ENCODE measurements at places on chromosomes 16 and 17.
A peak's percentile ranks its signal among the peaks of the same experiment; 100 is the strongest.

- DNase-seq, result peak; percentile 25
Observed at GRCh38 chr16:78956859-78957258, 643.7 kb downstream of the MAF start.

GRCh38 chr16:5885521-5885920 is 787.9 kb upstream of the EEF2KMT start:
- DNase-seq, result no peak

DNA sequence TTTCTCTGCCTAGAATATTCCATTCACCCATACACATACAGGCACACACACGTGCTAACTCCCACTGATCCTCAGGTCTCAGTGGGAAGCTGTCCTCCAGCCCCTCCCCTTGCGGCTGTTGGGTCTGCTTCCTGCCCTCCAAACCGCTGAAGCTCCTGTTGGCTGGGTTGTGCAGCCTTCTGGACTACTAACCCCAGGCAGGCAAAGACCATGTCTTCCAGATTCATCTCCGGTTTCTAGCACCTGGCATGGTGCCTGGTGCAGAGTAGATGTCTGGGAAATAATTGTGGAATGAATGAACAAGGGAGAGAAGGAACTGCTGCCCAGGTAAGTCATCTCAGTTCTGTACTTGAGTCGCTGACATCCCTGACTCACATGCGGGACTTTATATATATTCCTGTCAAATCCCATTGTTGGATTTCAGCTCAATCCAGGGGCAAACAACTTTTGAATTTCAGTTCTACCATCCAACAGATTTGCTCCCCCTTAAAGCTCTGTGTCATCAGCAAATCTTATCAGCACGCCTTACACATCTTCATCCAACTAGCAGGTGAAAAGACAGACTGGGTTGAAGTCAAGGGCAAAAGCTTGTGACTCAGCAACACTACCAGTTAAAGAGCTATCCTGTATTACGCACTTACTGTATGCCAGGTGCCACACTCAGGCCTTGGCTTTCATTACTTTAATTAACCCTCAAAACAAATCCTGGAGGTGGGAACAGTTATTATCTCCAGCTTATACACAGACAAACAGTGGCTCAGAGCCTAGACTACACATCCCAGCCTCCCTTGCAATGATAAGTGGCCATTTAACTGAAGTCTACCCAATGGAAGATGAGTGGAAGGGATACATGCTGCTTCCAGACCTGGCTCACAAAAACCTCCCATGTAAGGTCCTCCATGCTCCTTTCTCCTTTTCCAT is 51.1 kb downstream of the SRCIN1 start:
- DNase-seq, result no peak

GRCh38 chr16:89289428-89290395 is 72.2 kb downstream of the ZNF778 start:
- DNase-seq, result peak; percentile 78

DNA sequence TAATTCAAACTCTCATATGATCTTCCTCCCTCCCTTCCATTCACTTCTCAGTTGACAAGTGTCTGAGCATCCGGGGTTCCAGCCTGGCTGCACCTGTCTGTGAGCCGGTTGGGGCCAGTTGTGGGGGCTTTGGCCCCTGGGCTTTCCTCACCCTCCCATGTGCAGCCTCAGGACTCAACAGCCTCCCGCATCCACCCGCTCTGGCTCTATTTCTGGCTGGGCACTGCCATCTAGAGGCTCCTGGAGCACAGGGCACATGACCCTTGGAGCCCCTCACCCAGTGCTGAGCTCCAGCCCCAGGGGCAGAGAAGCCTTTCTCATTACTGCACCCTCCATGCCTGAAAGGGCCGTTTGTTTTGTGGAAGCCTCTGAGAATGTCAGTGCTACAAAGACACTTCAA is 43.3 kb downstream of the HAPSTR1 start:
- DNase-seq, result peak; percentile 79

DNA sequence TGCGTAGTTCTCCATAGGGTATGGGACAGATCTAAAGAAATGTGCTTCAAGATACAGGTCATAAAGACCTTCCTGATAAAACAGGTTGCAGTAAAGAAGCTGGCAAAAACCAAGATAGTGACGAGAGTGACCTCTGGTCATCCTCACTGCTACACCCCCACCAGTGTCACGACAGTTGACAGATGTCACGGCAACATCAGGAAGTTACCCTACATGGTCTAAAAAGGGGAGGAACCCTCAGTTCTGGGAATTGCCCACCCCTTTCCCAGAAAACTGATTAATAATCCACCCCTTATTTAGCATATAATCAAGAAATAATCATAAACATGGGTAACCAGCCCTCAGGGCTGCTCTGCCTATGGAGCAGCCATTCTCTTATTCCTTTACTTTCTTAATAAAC is 46.3 kb downstream of the CLEC19A start:
- DNase-seq, result no peak

DNA sequence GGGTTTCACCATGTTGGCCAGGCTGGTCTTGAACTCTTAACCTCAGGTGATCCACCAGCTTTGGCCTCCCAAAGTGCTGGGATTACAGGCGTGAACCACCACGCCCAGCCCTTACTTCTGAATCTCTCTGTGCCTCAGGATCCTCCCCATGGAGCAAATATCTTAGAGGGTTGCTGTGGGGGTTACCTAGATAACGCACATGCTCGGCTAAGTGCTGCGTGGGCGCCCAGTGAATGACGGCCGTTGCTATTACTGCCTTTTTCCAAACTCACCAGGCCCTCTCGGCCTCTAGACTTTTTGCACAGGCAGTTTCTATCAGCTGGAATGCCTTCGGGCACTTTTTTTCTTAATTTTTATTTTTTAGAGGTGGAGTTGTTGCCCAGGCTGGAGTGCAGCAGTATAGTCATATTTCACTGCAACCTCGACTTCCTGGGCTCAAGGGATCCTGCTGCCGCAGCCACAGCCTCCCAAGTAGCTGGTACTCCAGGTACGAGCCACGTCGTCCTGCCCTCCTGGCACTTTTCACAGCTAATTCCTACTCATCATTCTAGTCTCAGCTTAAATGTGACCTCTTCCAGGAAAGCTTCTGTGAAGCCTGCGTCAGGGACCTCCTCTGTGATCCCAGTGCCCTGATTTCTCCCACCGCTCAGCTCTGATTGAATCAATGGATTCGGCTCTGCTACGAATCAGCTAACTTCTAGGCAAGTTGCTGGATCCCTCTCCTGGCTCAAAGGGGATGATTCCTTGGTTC is 8.6 kb downstream of the CCDC102A start:
- no peak for DNase-seq

- DNase-seq, result peak; percentile 90
Observed at GRCh38 chr17:63697341-63698286, 2.3 kb downstream of the LIMD2 start.

GRCh38 chr17:77373299-77374169 is 232.8 kb downstream of the SEC14L1 start:
- DNase-seq, result peak; percentile 58

DNA sequence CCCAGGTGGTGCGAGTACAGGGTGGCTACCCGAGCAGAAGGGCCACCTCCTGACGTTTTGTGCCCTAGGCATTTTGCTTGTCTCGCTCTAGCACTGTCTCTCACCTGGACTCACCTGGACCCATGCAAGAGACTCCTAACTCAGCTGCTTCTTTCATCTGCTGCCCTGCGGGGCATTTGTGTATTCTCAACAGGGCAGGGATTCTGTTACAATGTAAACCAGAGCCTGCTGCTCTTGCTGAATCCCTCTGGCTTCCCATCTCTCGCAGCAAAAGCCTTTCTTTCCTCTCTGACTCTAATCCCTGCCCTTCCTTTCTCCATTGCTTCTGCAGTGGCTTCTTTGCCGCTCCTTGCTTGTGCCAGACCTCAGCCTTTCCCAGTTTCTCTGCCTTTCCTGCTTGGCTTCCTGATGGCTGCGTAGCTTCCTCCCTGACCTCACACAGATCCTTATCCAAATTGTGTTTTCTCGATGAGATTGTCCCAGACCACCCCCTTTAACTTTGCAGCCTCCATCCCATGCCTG is 10.2 kb downstream of the ARSG start:
- DNase-seq, result no peak

GRCh38 chr16:53817117-53817755 is 113.3 kb downstream of the FTO start:
- no peak for DNase-seq

DNA sequence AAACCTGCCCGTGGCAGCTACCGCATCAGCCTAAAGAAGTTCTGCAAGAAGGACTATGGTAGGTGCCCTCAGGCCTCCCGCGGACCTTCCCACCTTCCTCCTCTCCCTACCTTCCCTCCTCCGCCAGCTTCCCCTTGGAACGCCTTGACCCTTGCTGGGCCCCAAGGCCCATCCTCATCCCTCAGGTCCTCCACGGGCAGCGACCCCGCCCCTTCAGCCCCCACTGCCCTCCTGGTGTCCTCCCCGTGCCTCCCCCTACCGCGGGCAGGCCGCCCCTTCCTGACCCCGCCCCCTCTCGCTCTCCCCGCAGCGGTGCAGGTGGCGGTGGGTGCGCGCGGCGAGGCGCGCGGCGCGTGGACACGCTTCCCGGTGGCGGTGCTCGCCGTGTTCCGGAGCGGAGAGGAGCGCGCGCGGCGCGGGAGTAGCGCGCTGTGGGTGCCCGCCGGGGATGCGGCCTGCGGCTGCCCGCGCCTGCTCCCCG is 1.4 kb upstream of the TBC1D24 start:
- no peak for DNase-seq

DNA sequence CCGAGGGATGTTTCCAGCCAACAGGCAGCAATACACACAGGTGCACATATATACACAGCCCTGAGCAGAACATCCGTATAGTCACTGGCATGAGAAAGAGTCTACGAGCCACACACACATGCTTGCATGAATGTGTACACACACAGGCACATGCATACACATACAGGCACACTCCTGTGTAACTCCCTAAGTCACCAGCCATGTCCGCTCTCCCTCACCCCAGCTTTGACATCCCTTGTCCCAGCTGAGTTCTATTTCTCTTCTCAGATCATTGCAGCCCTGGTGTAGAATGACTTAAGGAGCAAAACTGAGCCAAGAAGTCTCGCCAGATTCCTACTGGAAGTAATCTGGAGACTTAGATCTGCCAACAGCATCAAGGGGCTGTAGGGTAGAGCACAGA is 13.1 kb downstream of the CDRT4 start:
- no peak for DNase-seq

DNA sequence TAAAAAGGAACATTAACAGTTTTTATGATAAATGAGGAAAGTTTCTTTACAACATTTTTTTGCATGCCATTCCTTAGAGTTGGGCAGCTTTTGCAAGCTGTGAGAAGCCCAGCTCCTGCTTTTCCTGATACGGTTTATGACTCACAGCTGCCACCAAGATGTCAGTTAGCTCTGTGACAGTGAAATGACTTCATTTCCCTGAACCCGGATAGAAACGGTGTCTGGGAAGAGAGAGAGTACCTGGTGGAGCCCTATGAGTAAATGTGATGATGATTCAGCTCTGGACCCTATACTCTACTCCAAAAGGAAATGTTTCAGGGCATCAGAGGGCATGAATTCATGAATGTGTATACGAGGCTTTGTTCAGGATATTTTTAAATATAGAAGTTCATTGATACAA is 366.3 kb upstream of the HSBP1 start:
- DNase-seq, result no peak

- no peak for DNase-seq
Observed at GRCh38 chr17:66831383-66832210, 3.3 kb upstream of the CACNG5 start.

- no peak for DNase-seq
Observed at GRCh38 chr17:72351884-72352346, 231.1 kb downstream of the SOX9 start.

DNA sequence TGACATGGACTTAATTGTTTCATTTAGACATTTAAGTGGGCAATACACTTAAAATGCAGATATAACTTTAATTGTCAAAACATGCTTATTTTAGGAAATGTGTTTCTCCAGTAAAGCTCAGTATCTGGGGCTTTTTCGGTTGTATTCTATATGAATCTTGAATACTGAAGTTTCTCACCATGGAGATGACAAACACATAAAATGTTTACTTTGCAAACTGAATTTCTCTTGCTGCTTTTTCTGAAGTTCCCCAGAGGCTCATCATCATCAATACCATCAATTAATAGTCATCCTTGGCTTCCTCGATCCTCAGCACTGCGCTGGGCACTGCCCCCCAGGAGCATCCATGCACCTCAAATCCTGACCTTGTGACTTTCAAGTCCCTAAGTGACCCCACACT is 227.3 kb downstream of the WWOX start:
- no peak for DNase-seq

DNA sequence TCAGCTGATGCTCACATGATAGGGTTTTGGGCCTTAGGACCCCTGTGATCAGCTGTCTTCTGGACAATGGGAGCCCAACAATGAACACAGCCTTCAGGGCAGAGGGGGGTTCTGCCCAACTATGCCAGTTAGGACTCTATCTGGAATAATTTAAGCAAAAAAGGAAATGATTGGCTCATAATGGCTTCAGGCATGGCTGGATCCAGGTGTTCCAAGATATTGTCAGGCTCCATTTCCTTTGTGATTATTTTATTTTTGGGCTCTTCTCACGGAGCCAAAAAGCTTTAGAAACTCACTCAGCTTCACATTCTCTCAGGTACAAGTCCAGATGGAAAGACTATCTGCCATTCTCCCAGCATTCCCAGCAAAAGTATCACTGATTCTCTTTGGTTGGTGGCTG is 2.9 kb upstream of the MT2A start:
- DNase-seq, result no peak

DNA sequence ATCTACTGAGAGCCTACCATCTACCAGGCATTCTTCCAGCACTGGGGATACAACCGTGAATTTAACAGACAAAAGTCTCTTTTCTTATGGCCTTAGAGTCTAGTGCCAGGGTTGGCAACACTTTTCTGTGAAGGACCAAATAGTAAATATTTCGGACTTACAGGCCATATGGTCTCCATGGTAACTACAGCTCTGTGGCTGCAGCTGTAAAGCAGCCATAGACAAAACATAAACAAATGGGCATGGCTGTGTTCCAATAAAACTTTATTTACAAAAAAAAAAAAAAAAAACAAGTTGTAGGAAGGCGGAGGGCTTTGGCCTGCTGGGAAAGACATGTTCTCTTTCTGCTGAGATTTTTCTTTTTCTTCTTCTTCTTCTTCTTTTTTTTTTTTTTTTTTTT is 98.7 kb downstream of the ABCC12 start:
- DNase-seq, result no peak

GRCh38 chr17:36657763-36658490 is 56.5 kb downstream of the MRM1 start:
- DNase-seq, result peak; percentile 38

- DNase-seq, result peak; percentile 63
Observed at GRCh38 chr16:3017794-3018506, at the start of gene CLDN6. Gene CLDN6, minus strand, starts transcription at chr16:3018183. Its CDS starts 2,162 bp downstream, at chr16:3016021.

- no peak for DNase-seq
Observed at GRCh38 chr17:57328109-57328882, 72.0 kb downstream of the MSI2 start.

DNA sequence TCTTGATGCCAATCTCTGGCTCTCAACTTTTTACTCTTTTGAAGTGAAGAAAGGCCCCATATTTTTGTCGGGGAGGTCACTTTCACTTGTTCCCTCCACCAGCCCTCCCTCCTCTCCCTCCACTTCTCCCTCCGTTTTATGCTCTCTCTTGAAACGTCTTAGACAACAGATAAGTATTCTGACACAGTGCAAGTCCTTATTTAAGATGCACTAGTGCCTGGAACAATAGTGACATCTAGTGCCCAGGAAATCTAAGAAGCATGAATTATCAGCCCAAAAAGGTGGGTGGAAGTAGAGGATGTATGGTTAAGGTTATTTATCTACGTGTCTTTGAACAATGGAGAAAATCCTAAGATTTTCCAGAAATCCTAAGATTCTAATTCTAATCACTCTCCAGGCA is 17.9 kb downstream of the PSME3IP1 start:
- no peak for DNase-seq

GRCh38 chr16:84075376-84075775 is 32.8 kb upstream of the SLC38A8 start:
- DNase-seq, result no peak

All from activated CD4-positive, alpha-beta memory T cell treated with anti-CD3 and anti-CD28 coated beads for 36 hours (primary cell).